ENCODE measurements at places on chromosomes 5 and 9.

GRCh38 chr5:21642312-21642711 is 1210.8 kb downstream of the CDH12 start:
- no peak for DNase-seq

DNA sequence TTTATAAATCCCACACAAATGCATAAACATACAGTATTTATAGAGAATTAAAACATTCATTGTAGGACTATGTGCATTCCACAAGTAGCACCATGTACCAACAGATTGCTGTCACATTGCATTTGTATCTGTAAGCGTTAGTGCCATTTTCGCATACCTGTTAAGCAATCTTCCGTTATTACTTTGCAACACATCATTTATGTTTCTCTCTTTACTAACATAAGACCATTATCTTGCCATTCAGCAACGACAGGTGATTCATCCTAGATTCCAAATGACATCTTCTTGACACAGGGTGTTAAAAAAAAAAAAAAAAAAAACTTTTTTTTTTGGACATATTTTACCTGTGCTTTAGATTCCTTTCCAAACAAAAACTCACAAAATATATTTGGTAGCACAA is 511.8 kb downstream of the ELAVL2 start:
- DNase-seq: no peak

DNA sequence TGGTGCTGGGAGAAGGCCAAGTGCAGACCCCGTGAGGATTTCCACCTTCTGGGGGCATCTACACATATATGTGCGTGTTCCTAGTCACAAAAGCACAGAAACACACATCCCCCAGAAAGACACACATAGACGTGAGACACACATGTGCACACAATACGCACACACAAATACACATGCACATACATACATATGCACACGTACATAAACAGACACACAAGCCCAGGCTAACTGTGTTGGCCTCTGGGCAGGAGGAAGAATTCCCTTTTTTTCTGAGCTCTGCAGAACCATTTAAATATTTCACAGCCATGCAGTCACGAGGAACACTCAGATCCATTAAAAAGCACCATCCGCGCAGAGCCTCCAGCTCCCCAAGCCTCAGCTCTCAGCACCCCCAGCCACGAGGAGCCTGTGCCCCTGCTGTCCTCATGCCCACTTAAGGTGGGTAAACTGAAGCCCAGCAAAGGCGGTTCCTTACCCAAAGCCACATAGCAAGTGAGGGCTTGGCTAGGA is 5.3 kb downstream of the NINJ1 start:
- no peak for DNase-seq

- no peak for DNase-seq
Measured at GRCh38 chr9:18437315-18438201, 36.4 kb upstream of the ADAMTSL1 start.

DNA sequence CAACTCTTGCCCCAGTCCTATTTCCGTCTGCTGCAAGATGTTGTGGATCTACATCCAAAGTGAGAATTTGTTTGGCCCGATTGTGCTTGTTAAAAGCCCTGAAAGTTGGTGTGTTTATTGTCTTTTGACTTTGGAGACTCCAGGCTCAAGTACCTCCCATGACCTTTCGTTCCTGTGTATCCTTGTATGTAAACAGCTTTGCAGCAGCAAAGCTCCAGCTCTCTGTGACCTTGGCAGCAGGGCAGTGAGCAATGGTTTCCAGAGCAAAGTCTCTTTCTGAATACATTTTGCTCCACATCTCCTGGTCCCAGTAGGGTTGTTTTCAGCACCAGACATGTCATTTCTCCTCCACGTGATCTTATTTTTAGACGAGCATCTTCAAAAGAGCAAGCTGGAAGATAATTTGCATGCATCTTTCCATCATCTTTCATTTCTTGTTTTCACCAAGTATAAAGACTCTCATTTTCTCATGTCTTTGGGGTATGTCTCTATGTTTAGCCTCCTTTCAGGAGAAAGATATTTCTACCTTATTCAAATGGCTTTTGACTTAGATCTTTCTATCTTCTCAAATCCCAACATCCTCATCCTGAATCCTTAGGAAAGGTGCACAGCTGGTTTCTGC is 68.1 kb upstream of the ERCC6L2 start:
- no peak for DNase-seq

- no peak for DNase-seq
Measured at GRCh38 chr5:79119486-79119885, 7.9 kb downstream of the BHMT start.

GRCh38 chr5:15579193-15579990 is 79.4 kb downstream of the FBXL7 start:
- DNase-seq: no peak
